ENCODE measurements at places on chromosomes 3 and 15.

DNA sequence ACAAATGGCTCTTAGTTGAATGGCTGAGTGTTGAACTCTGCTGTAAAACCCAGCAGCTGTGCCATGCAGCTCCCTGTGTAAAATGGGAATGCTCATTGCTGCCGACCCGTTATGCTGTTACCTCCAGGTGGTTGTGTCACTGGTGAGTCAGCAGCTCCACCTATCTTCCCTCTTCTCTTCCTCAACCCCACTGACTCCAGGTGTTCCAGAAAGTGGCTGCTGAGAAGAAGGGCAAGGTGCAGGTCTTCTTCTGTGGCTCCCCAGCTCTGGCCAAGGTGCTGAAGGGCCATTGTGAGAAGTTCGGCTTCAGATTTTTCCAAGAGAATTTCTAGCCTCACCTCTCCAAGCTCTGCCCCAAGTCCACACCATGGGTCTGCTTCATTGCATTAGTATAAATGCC is 41.9 kb downstream of the NOX5 start:
- DNase-seq = no peak

- no peak for DNase-seq
Measured at GRCh38 chr3:86782286-86782685, 208.7 kb downstream of the VGLL3 start.

DNA sequence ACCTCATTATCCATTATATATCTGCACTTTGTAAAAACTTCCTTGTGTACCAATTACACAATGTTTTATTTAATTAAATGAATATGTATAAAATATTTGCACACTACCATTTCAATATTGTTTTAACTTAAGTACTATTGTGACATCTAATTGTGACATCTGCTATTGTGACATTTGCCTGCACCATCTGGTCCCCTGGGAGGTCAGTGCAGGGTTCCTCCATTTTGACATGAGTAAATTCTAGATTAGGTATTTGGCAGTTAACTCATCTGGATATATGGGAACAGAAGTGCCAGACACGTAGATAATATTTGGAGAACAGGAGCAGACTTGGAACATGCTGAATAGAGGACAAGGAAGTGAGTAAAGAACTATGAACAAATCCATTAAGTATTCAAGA is 332.1 kb downstream of the VGLL3 start:
- no peak for DNase-seq

DNA sequence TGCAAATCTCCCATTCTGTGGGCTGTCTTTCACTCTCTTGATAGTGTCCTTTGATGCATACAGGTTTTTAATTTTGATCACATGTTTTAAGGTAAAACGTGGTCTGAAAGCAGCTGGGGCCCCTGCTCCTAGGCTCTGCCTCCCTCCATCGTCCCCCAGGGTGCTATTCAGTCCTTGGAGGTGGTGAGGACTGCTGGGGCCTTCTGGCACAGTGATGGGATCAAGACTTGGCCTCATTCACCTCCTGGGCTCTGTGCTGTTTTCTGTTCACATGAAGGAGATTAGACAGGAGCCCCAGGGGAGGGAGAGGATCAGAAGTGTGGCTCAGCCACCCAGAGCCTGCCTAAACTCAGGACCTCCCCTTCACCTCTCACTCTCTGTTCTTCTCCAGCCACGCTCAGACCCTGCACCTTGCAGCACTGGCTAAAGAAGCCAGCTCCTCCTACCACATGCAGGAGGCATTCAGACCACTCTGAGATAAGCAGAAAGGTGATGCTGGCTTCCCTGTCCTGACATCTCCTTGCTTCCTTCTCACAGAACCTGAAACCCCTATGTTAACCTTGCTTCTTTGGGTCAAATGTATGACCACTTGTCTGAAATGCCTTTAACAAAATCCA is 43.9 kb downstream of the PAQR5 start:
- no peak for DNase-seq

DNA sequence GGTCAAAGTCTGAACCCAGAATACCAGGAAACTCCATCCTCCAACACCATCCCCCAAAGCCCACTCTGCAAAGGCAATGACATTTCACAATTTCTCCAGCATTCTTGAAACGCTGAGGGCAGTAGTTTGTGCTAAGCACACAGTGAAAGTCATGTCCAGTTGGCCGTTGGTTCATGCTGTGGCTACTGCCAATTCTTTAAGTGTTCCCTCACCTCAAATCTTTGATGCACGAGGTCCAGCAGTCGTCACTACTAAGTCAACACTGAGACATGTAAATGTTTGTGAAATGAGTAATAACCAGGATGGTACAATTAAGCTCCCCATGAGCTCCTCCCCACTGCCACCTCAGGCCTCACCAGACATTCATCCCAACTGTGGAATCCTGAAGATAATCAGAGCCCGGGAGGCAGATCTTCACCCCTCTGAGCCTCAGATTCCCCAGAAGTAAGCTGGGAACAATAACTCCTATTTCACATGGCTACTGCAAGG is 7.0 kb downstream of the SUCLG2 start:
- peak; percentile 84 for DNase-seq

- DNase-seq = no peak
Measured at GRCh38 chr3:157832588-157832987, 273.6 kb downstream of the SHOX2 start.

DNA sequence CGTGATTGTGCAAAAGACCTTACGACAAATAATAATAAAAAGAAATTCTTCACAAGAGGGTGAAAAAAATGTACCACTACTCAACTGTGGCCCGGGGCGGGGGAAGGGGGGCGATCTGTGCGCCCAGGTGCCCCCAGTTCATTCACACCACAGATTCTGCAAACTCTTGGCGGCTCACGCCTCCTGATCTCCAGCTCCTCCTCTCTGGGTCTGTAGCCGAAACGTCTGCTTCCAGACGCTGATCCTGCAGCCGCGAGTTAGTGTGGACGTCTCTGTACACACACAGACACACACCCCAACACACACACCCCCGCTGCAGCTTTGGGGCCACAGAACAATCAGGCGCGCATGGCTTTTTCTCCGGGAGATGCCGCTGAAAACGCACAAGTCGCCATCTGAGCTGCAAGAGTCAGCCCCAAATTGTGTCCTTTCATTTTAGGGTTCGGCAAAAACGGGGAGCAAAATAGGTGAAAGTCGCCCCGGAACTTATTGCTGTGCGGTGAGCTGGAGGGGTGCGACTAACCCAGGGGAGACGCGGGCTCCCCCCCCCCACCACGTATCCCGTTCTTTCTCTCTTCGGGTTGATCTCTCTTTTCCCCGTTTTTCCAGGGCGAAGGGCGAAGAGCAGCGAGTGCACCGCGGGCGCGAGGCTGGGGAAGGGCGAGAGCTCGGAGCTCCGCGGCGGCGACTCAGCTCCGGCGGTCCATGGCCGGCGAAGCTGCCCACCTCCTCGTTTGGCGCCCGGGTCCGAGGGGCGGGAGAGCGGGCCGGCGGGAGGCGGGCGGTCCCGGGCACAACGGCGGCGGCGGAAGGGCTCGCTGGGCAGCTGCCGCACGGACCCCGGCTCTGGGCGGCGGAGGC is 505 bp upstream of the WNT5A start:
- DNase-seq = peak; percentile 60

- no peak for DNase-seq
Measured at GRCh38 chr15:63906266-63906584, 72.5 kb upstream of the HERC1 start.

- no peak for DNase-seq
Measured at GRCh38 chr15:45169608-45170480, 17.9 kb downstream of the SHF start.

DNA sequence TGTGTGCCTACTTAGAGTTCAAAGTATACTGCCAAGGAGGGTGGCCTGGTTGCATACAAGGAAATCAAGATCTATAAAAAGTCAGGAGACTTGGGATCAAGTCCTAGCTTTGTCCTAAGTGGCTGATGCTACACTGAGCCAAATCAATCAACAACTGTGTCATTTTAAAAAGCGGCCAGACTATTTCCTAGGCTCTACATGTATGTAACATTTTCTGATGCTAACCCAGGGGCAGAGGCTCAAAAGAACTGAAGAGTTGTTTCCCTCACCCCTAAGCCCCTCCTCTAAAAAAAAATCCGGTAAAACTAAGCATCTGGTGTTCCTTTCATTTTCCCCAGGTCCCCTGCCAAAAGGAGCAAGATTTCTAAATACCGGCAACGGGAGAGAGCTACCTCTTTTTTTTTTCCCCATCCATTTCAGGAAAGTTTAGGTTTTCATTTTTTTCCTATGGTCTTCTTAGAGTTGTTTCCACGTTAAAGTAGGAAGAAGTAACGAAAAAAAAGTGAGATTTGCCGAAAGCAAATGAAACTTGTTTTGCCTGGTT is 18.8 kb upstream of the CHD2 start:
- DNase-seq = no peak

DNA sequence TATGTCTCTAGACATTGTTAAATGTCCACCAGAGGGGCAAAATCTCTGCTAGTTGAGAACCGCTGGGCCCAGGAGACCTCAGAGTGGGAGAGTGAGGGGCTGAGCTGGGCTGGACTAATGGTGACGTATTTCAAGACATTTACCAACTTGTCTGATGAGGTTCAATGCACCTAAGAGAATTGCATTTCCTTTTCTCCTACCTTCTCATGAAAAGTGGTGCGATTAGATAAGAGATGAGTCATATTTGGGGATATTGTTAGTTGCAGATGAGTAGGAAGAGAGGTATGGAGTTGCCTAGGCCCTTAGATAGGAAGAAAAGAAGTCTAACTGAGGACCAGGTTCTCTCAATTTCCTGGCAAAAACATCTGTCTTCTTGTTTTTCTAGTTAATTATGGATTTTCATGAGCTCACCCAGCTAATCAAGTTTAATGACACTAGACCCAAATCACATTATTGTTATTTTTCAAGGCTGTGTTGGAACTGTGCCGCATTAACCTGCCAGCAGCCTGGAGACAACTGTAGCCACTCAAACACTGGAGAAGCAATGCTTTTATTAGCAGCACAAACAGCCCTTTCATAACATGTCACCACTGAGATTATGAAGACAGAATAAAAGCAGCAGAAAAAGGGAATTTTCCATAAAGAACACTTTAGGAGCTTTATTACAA is 144.2 kb downstream of the PDCD6IP start:
- DNase-seq = no peak

GRCh38 chr3:140950144-140950543 is 8.5 kb downstream of the SLC25A36 start:
- no peak for DNase-seq

GRCh38 chr3:195286115-195286872 is 15.3 kb upstream of the XXYLT1 start:
- peak; percentile 39 for DNase-seq

GRCh38 chr3:108475220-108475782 is 35.1 kb downstream of the MYH15 start:
- no peak for DNase-seq

GRCh38 chr15:68445351-68445750 is 13.4 kb upstream of the ITGA11 start:
- DNase-seq = no peak

DNA sequence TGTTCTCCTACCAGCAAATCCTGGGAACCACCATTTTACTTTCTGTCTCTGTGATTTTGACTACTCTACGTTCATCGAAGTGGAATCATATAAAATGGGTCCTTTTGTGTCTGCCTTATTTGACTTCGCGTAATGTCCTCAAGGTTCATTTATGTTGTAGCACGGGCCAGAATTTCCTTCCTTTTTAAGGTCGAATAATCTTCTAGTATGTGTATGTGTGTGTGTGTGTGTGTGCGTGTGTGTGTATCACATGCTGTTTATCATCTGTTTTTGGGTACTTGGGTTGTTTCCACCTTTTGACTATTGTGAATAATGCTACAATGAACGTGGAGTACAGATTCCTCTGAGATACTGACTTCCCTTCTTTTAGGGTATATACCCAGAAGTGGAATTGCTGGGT is 35.3 kb downstream of the STARD5 start:
- no peak for DNase-seq

- DNase-seq = no peak
Measured at GRCh38 chr3:104549099-104549714, 817.5 kb upstream of the ALCAM start.

DNA sequence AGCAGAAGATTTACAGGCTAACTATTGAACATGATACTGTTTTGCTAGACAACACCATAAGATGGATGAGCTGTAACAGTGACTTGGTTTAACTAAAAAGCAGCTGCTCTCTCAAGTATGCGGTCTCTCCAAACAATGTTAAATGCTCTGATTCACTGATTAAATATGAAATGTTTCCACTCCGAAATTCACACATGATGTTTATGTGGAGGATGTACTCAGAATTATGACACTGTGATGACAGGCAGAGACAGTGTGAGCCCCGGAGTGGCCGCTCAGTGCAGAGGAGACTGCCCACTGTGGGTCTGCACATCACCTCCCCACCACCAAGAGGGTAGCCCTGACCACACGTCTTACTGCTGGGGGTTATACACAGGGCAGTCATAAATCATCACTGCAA is 83.9 kb upstream of the MEX3B start:
- peak; percentile 69 for DNase-seq

DNA sequence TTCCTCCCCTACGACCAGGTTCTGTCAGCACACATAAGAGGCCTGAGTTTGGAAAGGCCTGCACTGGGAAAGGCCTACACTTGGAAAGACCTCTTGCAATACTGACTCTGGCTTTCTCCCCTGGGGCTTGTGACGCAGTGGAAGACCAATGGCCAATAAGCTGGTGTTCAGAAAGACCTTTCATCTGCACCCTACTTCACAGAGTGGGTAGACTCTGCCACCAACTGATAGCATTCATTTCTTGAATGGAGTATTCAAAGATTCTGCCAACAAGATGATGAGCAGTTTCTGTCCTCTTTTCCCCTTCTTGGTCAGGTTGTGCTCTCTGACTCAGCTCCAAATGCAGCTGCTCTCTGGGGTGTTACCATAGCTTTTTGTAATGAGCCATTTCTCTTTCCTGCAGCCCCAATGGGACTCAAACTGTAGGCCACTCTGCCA is 48.8 kb downstream of the TIPARP start:
- DNase-seq = no peak

GRCh38 chr15:60928210-60928609 is 300.9 kb downstream of the RORA start:
- no peak for DNase-seq

Data from MG63 (cell line).